ENCODE measurements at places on chromosomes 4 and X.
A peak's percentile ranks its signal among the peaks of the same experiment; 100 is the strongest.

DNA sequence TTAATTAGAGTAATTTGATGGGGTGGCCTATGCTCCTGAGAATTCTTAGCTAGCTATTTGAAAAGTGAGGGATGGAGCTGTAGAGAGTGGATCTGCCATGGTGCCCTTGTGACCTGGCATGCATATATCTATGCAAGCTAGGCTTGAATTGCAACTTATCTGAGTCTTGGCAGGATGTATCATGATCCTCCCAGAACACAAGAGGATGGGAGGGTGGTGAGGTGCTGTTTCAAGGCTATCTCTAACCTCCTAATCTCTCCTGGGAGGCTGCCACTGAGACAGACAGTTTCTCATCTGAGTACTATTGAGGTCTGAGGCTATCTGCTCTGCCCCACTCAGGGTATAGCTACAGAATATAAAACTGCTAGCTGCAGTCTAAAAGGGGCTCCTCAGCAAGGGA lies 56.6 kb downstream of the BRCC3 start:
- DNase-seq: no peak

GRCh38 chr4:55801498-55801897 lies 18.1 kb upstream of the EXOC1L start:
- DNase-seq: no peak

DNA sequence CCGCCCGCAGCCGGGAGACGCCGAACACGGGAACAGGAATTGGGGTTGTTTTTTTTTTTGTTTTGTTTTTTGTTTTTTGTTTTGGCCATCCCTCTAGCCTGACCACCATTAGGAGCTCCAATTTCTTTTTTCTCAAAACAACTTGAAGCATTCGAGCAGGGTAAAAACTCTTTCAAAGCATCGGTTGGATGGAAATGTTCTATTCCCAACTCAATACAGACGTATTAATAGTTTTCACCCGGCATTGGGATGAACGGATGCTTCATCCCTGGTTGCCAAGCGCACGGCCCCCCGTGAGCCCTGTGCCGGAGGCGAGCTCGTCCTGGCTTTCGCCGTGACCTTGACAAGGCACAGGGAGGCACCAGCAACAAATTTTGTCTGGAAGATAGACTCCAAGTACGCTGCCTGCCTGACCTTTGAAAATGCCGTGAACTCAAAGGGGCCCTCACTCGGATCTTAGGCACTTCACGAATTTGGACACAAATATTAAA lies 352 bp upstream of the MAP3K15 start:
- DNase-seq: no peak

DNA sequence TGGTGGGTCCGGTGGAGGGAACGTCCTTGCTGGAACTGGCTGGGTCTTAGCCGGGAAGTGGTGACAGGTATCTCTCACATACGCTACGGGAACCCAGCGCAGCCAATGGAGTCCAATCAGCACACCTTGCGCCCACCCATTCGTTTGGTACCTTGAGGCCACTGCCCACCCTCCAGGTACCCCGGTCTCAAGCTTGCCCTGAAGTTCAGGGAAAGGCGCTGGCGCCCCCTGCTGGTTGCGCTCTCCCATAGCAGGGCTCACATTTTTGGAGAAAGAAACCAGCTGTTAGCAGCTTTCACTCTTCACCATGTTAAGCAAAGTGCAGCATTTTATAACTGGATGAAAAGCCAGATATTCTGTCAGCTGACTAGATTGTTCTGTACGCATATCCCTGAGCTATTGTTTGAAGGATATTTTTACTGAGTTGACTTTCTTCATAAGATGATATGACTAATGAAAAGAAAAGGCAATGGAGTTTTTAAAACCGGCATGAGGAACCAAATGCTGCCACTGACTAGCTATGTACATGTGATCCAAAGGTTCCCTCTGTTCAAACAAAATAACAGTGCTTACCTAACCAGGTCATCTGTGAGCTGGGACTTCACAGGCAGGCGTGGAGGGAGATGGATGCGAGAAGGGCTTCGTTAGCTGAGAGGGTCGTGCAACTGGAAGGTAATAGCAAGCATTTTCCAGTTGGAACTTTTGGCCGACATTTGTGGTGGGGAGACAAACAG lies 43.7 kb downstream of the OTOP1 start:
- DNase-seq: no peak

- DNase-seq: no peak
Measured at GRCh38 chr4:40327340-40327739, 7.8 kb upstream of the CHRNA9 start.

DNA sequence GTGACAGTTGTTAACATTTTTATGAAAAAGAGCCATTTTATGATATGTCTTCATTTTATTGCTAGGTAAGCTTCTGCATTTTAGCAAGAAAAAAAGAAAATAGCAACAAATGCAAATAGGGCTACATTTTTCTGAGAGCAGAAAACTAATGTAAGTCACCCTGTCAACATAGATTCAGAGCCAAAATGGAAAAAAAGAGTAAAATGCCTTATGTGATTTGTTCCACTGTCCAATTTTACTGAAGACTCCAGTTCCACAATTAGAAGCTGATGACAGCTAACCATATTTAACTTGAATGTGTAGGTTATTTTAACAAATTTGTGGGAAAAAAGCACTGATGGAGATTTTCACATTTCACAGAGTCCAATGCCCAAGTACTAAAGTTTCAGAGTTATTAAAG lies 772.3 kb downstream of the FAT4 start:
- no peak for DNase-seq

GRCh38 chr4:77710059-77710458 lies 104.4 kb downstream of the CXCL13 start:
- no peak for DNase-seq

DNA sequence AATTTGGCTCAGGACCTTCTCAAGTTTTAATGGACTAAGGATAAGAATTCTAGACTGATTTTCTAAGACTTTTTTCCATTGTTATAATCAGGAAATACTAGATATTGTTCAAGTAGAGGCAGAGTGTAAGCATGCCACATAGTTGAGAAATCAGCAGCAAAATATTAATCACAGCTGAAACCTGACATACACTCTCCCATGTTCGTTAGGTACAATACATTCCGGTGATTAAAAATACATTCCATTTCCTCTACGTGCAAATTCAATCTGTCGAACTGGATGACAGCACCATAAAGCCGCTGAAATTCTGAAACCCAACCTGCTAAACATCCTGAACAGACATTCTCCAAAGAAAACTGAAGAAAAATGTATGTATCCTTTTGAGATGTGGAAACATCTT lies 587.6 kb upstream of the DIPK2B start:
- no peak for DNase-seq

GRCh38 chr4:74768857-74769525 lies 25.3 kb downstream of the BTC start:
- DNase-seq: no peak

- DNase-seq: no peak
Measured at GRCh38 chrX:71846429-71846828, 64.2 kb upstream of the NHSL2 start.

DNA sequence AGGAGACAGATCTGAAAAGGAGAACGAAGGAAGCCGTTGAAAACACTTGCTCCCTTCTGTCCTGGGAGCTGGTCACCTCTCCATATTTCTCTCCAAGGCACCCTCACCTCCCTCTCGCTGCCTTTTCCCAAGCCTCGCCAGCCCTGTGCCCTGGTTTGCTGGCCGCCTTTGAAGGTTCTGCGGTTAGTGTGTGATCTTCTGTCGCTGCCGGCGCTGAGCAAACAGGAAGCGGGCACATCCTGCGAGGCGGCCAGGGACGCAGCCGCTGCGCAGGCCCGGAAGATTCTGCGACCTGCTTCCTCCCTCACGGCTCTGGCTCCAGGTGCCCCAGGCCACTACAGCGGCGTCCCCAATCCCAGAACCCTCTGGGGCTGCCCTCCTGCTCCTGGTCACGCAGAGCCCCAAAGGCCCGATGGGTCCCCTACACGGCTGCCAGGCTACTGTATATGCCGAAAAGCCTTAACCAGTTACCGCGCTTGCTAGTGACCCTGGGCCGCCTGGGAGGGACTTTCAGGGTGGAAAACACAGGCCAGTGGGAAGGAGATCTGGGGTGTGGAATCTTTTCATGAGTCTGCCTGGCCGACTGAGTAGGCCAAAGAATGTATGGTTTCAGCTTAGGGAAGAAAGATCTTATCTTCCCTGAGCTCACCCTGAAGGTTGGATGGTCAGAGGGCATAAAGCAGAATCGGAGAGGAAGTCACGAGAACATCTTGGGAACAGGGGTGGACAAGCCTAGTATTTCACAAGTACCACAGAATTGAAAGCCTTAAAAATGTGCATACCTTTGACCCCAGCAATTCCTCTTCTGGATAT lies 2.3 kb upstream of the SASH3 start:
- peak; percentile 58 for DNase-seq

DNA sequence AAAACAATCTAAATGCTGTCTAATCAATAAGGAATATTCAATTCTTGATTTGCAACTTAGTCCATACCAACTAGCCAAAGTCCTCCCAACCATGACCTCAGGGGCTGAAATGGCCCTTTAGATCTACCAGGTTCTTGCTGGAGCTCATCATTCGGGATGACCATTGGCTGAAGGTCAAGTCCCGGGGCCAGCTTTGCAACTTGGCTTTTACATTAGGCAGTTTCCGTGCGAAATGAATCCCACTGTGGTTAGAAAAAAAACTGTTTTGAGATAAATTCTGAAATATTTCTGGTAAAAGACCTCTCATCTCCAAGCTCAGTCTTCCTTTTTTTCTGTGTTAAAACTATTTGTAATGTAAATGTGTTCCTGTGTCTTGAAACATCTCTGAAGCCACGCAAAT lies 178.6 kb downstream of the TENM3 start:
- no peak for DNase-seq

DNA sequence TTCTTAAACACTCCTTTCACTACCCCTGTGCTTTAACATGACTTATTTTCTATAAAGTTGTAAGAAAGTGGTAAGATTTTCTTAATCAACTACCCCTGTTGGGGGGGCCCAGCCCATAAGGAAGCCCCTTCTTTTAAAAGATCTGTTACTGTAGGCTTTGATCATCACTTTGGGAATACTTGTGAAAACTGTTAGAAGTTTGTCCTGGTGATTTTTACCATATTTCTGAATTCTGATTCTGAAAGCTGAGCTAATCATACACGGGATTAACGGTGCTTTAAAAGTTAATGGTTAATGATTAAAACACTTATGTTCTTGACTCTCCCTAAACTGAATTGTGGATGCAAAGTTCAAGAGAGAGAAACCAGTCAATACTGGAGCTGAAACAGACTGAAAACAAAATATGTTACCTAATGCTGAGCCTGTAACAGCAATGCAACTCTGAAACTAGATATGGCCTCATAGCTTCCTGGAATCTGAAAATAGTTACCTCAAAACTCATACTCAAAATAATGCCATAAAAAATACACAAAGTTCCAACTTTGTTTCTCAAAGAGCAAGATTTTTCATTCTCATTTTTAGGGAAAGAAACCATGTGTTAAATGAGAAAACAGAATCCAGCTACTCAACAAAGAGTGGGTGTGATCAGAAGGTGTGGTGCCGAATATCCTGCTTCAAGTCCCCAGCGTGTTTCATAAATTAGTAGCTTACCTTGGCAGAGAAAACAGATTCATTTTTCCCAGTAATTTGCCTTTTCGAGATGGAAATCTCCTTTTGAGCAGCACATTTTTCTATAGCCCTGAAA lies 31.6 kb downstream of the ADH7 start:
- no peak for DNase-seq

DNA sequence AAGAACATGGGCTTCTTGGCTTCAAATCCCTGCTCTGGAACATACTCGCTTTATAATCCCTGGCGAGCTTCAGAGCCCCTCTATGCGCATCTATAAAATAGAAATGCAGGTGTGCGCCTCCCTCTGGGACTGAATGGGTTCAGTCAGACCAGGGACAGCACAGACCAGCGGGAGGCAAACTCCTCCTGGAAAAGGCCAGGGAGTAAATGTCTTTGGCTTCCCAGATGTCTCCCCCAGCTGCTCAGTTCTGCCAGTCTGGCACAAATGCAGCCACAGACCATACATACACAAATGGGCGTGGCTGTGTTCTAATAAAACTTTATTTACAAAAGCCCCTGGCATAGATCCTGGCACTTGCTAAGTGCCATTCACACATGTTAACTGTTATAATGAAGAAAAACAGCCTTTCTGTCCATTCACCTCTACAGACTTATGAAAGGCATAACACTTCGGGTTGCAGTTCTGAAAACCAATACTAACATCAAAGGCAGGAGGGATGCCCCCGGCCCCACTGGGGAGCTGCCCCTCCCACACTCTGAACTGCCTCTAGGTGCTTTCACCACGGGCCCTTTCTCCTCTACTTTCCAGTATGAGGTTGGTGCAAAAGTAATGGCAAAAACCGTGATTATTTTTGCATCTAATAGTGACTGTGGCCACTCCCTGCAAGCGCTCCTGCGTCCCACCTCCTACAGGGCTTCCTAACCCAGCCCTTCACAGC lies 4.6 kb downstream of the JAKMIP1 start:
- DNase-seq: no peak

DNA sequence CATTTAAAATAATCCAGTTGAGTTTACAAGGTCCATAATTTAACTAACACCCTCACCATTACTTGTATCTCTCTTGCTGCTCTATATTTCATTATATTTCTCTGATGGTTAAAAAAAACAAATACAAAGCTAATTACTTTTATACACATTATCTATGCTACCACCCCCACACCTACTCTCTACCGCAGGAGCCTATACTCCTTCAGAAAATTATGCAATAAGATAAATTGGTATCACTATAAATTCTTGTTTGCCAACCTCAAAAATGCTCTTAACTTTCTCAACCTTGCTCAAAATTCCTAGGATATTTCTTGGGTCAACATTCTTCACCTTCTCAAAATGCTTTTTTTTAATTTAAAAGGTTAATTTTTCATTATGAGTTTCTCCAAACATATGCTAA lies 282.7 kb downstream of the KCTD8 start:
- DNase-seq: no peak

DNA sequence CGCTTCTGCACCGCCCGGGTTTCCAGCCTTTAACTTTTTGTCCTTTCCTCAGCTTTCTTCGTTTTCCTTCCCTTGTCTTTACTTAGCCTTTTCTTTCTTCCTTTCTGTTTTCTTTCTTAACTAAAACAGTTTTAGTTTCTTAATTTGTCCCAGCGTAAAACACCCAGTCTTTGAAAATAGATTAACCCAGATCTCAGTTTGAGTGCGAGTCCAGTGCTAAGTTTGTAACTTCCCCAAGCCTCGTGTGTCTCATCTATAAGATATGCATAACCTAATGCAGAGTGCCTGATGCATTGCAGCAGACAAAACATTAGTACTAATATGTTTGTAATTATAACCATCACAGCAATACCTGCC lies 460 bp upstream of the GEMIN8 start:
- no peak for DNase-seq

DNA sequence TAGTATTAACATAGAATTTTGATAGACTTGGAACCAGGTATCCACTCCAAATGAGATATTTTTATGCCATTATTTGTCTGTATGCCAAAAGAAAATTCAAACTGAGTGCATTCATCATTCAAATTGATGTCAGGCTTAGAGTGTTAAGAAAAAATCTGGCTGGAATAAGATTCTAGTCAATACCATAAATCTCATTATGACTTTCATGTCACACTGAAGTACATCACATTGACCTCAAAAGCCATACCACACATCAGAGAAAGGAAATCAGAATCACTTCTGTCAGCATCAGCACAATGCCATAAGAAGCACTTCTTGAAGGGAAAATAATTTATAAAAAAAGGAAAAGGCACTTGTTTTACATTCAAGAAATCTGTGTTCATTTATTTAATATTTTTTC lies 119.0 kb upstream of the BMP3 start:
- DNase-seq: no peak

Data from pancreas (tissue), 10 donors.